T follicular helper cell (primary cell): ENCODE measurements at places on chromosomes 12 and 14.

GRCh38 chr12:3230758-3231375 is 153.7 kb downstream of the TSPAN9 start:
- DNase-seq = no peak

DNA sequence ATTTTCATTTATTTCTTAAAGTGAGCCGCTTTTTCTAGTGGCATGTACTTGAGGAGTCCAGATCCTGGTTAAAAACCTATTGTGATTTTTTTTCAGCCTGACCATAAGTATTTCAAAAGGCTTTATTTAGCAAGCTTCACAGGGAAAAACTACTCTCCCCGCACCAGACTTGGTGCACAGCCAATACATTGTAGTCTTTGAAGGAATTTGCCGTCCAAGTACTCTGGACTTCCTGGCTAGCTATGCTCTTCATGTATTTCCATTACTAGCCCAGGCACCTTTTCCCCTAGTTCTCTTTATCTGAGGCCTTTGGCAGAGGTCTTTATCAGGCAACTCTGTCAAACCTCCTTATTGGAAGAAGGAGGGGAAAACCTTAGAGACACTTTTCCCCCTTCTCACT is 234.7 kb downstream of the CCDC91 start:
- no peak for DNase-seq

- DNase-seq = no peak
These were observed 802.7 kb downstream of the SLC16A7 start for GRCh38 chr12:60398547-60398946.

DNA sequence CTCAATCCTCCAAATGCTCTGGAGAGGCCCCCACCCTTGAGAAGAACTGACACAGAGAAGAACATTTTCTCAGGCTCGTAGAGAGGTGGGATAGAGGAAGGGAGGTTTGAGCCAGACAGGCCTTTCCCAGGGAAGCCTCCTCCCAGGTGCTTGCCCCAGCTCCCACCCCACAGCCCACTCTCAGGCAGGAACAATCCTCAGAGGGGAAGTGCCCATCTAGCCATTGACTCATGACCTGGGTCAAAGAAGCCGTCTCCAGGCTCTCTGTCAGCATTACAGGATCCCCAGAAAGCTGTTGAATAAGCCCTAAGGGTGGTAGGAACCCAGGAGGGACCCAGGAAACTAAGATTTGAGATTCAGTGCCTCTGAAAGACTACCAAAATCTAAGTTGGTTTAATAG is 3.8 kb downstream of the AQP6 start:
- DNase-seq = no peak

DNA sequence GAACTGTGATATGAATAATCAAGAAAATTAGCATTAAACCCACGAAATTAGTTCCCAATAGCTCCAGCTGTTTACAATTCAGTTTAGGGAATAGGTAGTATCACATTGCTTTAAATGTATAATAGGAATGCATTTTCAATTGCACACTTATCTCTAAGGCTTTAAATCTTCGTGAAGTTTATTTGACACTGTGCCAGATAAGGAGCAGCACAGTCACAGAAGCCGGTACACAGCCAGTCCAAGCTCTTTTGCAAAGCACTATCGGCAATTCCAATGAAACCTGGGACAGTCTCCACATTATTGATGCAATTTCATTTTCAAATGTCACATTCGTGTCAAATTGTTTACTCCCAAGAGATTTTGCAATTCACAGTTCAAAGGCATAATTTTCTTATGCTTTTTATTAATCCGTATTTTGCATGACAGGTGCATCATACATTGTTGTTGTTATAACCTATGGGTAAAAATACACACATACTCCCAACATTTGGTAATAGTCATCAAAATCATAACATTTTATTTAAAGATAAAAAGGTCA is 602.8 kb downstream of the RPS29 start:
- no peak for DNase-seq

GRCh38 chr12:31887109-31887811 is 72.0 kb upstream of the RESF1 start:
- DNase-seq = no peak
